ENCODE measurements at places on chromosomes 3 and 15. TPM values are rescaled to one million over a fixed set of nuclear protein-coding genes. Genes with fewer than 3 reads are reported as not detected.

The CA12 gene
- total RNA-seq, result not detected

The BLM gene
- total RNA-seq, result 1.6 TPM

The SPSB4 gene
- total RNA-seq, result not detected

GRCh38 chr15:100502651-100503050 is 26.1 kb downstream of the CERS3 start:
- no peak for DNase-seq

DNA sequence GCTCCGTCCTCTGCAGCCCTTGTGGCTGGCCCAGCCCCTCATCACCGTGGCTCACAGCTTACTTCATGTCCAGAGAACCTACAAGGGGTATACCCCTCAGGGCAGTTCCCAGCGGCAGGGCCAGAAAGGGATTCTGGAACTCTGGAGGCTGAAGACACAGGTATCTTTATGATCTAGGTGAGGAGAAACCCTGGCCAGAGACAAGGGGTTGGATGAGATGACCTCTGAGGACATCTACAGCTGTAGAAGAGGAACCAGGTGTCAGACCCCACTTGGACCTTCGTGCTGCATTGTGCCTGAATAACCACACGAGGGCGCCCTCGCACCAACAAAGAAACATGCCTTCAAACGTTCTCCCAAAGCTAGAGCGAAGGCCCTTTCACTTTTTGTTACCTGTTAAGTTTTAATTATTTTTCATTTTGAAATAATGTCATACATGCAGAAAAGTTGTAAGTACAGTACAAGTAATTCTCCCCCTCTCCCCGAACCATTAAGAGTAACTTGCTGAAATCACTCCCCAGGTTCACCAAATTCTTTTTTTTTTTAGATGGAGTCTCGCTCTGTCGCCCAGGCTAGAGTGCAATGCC is 118.7 kb upstream of the SMAD3 start:
- peak; percentile 49 for DNase-seq

- no peak for DNase-seq
Observed at GRCh38 chr3:66952357-66952756, 45.8 kb upstream of the KBTBD8 start.

DNA sequence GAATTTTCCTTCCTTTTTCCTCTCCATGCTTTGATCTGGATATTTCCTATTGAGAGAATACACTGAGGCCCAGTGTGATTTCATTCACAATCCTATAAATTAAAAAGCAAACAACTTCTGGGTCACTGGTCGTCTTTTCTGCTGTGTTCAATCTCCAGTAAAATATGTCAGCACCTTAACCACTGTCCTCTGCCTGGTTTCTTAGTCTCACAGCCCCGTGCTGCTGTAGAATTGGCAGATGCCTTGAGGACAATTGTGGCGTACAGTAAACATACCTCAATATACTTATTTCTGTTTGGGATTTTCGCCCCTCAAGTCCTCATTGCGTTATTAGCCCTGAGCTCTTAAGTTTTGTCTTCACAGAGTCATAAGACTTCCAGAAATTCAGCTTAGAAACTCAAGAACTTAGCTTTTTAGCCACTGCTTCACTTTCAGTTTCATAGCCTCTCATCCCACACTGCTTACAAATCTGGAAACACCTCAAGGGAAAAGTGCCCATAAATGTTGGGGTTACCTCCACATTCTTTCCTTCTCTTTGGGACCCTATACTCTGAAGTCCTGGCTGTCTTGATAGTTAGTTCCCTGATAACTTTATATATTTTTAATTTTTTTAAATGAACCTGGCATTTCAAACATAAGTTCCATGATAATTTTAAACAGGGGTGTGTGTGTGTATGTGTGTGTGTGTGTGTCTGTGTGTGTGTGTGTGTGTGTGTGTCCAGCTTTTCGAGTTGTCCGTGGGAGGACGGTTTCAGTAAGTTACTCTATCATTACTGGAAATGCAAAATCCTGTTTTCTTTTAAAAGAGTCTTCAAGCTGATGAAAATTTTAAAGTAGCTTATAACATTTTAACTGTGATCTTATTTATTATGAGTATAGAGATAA is 238.4 kb upstream of the CTDSPL start:
- DNase-seq, result no peak

- DNase-seq, result no peak
Observed at GRCh38 chr15:89675606-89676005, 3.6 kb downstream of the PLIN1 start.

- no peak for DNase-seq
Observed at GRCh38 chr3:39513791-39514369, 46.4 kb downstream of the MOBP start.

- no peak for DNase-seq
Observed at GRCh38 chr3:102715030-102715697, 280.3 kb downstream of the ZPLD1 start.

DNA sequence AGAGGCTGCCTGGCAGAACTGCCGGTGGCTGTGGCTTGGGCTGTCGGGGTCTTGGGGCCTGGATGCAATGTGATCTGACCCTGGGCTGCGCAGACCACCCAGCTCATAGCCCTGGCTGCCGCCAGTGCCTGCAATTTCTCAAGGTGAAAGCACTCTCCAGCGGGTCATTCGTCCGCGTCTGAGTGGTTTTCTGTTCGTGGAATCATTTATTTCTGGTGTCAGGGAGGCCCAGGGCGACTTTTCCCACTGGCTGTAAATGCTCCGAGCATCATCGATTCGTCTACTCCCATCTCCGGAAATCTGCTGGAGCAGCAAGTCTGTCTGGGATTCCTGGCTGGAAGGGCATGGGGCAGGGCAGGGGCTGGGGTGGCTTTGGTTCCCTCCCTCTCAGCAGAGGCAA is 40.6 kb upstream of the ADPGK start:
- DNase-seq, result no peak

DNA sequence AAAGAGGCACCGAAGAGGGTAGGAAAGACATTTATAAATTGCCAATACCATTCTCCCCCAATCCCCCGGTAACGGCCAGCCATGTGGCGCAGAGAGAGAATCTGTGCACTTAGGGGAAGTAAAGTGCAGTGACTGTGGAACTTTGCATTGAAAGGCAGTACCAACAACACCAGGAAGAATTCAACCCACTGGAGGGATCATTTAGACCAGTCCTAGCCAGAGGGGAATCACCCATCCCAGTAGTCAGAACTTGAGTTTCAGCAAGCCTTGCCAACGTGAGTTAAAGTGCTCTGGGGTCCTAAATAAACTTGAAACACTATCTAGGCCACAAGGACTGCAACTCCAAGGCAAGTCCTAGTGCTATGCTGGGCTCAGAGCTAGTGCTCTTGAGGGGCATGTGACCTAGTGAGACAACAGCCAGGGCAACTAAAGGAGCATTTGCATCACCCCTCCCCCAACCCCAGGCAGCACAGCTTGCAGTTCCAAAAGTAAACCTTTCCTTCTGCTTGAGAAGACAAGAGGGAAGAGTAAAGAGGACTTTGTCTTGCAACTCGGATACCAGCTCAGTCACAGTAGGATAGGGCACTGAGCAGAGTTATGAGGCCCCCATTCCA is 15.0 kb downstream of the CEP70 start:
- DNase-seq, result no peak

The UTS2B gene
- total RNA-seq, result not detected

GRCh38 chr3:98540346-98540745 is 8.6 kb downstream of the GPR15 start:
- no peak for DNase-seq

GRCh38 chr3:86257955-86258641 is 732.9 kb downstream of the VGLL3 start:
- no peak for DNase-seq

The WWTR1 gene
- 0.22 TPM for total RNA-seq

The MYEF2 gene
- 24.7 TPM for total RNA-seq

The ARNT2 gene
- not detected for total RNA-seq

- DNase-seq, result no peak
Observed at GRCh38 chr3:71578054-71578751, 5.3 kb downstream of the FOXP1 start.

DNA sequence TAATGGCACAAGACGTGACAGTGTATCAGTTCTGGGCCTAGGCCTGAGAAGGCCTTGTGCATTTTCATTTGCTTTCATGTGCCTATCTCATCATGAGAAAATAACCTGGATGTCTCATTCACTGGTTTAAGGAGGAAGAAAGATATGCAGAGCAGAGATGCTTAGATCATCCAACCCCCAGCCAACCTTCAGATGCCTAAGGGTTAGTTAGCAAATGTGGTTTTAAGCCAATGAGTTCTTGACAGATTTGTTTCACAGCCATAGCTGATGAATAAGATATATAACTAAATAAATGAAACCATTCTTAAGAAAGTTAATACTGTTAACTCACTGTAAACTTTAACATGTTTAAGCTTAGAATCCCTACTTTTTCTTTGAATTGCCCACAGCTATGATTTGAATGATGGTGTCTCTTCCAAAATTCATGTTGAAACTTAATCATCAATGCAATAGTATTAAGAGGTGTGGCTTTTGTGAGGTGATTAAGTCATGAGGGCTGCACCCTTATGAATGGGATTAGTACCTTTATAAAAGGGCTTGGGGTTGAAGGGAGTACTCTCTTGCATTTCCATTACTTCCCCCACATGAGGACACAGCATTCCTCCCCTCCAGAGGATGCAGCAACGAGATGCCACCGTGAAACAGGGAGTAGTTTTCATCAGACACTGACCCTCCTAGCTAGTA is 324.6 kb upstream of the TBC1D5 start:
- DNase-seq, result no peak

The GOLGA6L9 gene
- total RNA-seq, result 2.0 TPM

DNA sequence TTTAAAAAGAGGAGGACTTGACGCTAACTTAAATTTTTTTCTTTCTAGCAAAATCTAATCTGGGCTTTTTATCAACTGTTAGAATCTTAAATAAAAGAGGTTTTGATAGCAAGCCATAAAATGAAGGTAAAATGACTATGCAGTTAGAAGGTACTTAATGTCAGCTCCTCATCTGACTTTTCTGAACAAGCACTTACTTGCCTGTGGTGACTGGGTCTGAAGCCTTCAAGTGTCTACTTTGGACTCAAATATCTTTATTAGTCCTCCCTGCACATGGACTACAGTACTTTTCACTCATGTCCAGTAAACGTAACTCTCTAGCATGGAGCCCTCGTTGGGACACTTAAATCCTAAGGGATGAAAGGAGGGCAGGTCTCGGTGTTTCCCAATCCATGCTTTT is 135.9 kb downstream of the P2RY1 start:
- DNase-seq, result no peak
